ENCODE measurements at places on chromosomes 6 and 20.

- no peak for DNase-seq
Measured at GRCh38 chr6:111361648-111362047, 121.4 kb downstream of the REV3L start.

- DNase-seq = no peak
Measured at GRCh38 chr6:65191471-65191870, 515.6 kb downstream of the EYS start.

GRCh38 chr6:155171109-155171746, 92.6 kb upstream of the CLDN20 start:
- DNase-seq = peak; percentile 74

DNA sequence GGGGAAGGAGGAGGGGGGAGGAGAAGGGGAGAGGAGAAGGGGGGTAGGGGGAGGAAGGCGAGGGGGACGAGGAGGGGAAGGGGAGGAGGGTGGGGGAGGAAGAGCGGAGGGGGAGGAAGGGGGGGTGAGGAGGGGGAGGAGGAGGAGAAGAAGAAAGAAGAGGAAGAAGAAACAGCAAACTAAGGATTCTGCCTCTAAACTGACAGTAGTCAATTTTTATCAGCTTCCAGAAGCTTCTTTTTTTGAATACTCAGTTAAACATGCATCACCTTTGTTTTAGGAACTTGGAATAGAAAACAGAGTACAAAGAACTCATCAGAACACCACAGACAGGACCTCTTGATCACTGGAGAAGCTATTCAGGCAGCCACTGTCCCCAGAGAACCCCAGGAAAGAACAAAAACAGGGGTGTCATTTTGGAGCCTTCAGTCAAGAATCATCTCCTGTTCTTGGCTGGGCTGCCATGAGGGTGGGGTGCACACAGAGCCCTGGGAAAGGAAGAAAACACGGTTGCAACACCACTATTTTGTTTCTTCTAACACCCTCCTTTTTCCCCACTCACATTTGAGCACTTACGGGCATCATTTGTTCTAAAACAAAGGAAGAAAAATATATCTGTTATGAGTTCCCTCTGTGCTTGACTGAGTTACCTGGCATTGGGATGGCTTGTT, 67.4 kb downstream of the TMEM170B start:
- no peak for DNase-seq

DNA sequence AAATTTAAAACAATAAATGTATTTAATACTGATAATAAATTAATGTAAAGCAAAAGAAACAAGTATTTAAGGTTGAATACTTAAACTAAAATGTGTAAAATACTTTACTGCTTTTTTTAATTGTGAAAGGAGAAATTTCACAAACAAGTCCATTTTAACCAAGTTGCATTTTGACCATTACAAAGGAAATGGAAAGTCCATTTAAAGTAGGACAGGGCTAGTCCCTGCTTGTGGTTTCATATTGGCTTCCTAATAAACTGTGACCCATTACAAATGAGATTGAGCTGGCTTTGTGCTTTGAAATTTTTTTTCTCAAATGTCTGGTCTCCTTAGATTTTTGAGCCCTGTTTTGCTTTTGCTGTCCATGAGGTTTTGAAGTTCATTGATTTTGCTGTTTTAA, 527.6 kb downstream of the MAFB start:
- no peak for DNase-seq

GRCh38 chr20:36155991-36156390, 1.5 kb downstream of the EPB41L1 start:
- DNase-seq = no peak

DNA sequence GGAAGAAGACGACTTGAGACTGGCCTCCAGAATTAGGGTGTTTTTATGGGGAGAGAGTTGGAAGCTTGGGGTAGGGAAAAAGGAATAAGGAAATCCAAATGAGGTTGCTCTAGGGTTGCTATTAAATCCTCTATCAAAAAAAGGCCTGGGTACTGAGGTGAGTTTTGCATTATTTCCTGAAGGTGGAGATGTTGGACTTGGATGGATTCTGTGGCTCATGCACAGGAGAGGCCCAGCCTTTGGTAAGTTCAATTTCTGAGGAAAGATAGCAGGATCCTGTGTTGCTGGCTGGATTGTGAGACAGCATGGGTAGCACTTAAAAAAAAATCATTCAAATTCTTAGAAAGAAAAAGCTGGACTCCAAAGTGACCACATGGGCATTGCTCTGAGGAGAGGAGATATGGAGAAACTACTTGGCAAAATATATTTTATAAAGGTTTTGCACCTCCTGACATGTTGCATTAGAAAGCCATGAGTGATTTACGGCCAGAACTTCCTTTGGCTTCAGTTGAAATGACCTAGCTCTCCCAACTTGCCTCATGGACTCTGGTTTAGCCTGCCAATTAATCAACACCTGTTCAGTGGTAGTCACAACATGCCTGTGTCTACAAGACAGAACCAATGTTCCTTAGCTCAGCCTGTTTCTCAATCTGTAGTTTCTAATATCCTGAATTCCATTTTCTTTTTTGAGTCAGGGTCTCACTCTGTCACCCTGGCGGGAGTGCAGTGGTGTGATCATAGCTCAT, 152.1 kb upstream of the RALGAPA2 start:
- no peak for DNase-seq

DNA sequence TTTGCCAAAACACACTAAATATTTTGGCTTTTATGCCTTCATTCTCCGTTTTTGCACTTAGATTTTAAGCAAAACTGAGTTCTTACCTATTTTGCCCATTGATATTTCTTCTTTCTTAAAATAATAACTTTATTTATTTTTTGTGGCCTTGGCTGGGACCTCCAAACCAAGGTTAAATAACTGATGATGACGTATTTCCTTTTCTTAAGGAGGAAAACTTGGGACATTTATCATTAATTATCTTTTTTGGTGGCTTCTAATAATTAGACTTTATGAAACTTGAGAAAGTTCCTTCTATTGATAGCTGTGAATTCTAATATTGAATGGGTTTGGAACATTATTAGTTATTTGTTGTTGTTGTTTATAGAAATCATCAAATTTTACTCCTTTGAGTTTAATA, 154.5 kb downstream of the ADGB start:
- DNase-seq = no peak

GRCh38 chr6:151914484-151914883, 107.0 kb downstream of the ESR1 start:
- DNase-seq = no peak

DNA sequence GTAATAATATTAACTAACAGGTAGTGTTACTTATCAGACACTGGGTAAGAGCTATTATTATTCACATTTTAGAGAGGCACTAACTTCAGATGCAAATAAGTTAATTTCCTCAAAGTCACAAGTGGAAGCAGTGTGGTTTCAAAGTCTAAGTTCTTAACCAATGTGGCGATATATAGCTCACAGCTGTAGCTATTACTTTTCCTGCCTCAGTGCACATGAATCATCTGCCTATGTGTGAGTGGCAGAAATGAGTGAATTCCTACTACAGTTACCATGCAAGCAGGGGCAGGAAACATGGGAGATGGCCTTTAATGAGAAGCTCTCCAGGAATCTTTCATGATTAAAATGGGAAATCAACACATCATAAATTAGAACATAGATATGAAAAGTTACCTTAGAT, 126.2 kb upstream of the EYA4 start:
- no peak for DNase-seq

DNA sequence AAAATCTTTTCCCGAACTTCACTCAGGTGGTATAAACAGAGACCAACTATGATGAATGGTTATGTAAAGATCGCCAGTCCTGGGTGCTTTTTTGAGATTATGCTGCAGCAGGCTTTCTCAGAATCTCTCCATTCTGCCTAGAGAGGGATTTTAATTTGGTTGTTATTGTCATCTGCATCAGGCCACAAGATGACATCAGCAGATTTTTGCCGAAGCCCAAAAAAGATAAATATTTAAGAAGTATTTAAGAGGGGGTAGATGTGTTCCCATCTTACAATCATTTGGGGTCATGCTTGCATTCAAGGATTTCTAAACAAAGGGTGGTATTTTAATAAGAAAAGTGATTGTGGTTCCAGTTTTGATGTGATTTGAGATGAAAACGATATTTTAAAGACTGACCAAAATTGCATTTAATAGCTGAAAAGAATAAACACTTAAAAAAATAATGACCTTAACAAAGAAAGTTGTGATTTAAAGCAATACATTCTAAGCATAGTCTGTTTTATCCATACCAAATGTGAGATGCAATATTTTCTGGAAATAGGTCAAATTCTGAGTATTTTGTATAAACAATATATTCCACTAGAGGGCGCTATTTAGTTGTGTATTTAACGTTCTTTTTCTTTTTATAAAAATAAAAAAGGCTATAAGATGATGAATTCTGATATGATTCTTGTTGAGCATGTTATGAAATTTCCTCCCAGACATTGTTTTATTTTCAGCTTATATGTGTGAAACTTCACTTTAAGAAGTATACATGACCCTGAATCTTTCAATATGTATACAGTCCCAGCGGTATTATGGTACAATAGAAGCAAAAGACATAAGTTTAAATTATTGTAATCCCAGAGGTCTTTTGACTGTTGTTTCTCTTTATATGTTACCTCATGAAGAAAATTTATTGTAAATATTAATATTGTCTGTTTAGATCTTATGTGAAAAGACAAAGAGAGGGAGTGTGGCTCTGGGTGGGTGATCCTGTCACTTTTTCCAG, 51.0 kb upstream of the ZFP64 start:
- peak; percentile 18 for DNase-seq

DNA sequence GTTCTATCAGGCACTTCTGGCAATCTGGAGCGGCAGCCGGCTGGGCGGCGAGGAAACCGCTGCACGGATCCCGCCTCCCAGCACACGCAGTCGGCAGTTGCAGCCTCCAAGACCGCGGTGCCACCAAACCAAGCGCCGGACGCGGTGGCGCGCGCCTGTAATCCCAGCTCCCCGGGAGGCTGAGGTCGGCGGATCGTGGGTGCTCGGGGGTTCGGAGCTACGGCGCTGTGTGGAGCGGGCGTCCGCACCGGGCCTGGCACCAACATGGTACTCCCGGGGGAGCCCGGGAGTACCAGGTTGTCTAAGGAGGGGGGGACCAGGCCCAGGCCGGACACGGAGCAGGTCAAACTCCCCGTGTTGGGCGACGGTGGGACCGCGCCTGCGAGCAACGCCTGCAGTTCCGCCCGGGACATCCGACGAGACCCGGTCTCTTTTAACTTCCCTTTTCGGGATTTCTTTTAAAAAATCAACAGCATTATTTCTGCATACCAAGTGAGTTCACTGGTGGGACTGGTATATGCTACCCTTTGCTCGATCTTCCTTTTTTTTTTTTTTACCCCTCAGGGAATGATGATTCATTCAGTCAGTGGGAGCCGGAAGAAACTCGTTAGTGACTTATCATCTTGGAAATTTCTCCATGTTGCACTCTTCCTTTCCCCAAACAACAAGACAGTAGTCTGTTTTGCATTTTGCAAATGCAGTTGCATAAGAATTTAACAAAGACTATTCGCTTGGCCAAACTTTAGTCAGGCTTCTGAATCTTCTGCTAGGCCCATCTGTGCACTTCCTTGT, 27.6 kb downstream of the ZNF311 start:
- no peak for DNase-seq

DNA sequence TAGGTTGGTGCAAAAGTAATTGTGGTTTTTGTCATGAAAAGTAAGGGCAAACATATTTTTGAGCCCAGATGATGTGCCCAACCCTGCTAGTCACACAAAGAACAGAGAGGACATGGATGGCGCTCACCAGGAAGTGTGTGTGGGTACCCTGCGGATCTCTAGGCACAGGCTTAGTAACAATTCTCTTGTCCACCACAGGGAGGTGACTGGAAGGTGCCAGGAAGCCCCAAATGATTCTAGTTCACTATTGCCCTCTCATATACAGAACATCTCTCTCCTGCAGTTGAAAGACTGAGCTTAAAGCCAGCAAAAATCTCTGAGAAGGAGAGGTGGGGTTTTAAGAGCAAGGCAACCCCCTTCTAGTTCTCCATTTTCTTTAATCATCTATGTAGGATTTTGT, 272.1 kb upstream of the TAB2 start:
- DNase-seq = no peak

GRCh38 chr6:5373430-5373829, 112.1 kb downstream of the FARS2 start:
- no peak for DNase-seq

DNA sequence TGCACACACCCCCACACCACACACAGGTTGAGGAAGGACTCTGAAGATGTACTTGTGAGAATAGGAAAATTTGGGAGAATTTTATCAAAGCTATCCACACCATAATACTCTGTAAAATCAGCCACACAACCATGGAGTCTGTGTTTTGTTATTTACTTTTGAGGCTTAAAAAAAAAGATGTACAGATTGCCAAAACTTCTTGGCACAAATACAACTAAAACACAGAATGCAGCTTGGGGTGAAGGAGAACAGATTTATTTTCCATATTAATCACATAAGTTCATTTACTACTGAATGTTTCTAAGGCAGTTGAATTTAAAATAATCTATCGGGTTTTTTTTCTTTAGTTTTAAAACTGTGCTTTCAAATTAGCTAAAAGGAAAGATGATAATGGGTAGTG, 32.8 kb upstream of the KCNQ5 start:
- no peak for DNase-seq

DNA sequence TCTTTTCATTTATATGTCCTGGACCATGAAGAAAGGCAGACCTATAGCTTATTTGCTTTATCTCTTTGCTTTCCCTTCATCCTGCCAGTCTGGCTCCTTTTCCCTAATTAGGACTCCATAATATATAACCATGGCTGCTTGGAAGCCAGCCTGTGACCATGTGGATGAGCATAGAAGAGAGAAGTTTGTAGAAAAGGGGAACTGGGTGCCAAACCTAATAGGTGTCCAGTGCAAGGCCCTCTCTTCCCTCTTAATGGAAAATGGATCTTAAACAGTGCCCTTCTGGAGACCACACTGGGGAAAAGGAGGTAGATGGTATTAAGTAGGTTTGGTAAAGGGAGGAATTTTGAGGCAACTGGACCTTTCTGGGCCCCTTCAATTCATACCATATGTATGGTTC, 16.7 kb upstream of the OSTM1 start:
- no peak for DNase-seq

GRCh38 chr6:28969129-28969528, 36.0 kb downstream of the ZNF311 start:
- DNase-seq = no peak

GRCh38 chr6:33199687-33200218, 712 bp downstream of the RXRB start:
- DNase-seq = peak; percentile 89

GRCh38 chr20:4102381-4102780, 87.0 kb upstream of the RNF24 start:
- no peak for DNase-seq

DNA sequence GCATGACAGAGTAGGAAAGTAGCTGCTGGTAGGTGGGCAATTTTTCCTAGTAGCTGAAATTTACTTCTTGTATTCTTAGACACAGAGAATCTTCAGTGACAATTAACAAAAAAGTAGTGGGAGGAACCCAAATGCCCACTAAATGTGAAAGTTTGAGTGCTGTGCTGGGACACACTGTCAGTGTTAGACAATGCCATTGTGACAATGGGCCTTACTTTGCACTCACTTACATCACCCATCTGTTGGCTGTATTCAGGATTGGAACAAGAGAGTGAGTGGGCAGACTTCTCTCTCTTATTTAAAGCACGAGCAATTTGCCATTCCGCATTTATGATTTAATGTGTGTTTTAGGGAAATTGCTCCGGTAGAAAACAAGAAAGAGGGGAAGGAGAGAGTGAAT, 662.5 kb downstream of the CBLN4 start:
- DNase-seq = no peak

All from GM20000 (cell line).